ENCODE measurements at places on chromosomes 12 and 14.
A peak's percentile ranks its signal among the peaks of the same experiment; 100 is the strongest.

- DNase-seq, result no peak
Observed at GRCh38 chr14:72164420-72165228, 232.4 kb downstream of the RGS6 start.

DNA sequence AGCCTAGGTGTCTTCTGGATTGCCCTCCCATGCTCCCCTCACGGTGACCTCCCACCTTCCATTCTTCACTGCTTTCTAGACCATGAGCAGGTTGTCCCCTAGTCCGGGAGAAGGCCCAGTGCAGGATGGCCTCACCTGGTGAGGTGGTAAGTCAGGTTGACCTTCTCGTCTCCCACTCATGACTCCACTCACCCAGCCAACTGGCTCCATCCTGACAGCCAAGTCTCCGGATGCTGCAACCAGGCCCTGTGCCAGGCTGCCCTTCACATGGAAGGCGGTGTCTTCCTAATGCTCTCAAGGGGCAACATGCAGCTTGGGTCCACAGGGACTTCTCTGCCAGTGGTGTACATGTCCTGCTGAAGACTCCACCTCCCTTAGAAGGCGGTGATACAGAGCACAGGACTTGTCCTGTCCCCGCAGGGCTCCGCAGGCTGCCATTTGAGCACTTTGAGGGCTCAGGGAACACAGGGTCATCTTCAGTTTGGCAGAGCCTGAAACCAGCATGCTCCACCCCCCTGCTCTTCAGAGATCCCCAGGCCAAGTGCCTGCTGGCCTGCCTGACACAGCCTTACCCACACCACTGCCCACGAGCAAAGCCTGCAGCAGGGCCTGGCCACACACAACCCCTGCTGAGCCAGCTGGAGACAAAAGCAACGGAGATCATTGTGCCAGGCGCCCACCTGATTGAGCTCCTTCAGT is 25.4 kb downstream of the BATF start:
- DNase-seq, result no peak

- DNase-seq, result no peak
Observed at GRCh38 chr14:59130462-59130861, 58.0 kb upstream of the DAAM1 start.

DNA sequence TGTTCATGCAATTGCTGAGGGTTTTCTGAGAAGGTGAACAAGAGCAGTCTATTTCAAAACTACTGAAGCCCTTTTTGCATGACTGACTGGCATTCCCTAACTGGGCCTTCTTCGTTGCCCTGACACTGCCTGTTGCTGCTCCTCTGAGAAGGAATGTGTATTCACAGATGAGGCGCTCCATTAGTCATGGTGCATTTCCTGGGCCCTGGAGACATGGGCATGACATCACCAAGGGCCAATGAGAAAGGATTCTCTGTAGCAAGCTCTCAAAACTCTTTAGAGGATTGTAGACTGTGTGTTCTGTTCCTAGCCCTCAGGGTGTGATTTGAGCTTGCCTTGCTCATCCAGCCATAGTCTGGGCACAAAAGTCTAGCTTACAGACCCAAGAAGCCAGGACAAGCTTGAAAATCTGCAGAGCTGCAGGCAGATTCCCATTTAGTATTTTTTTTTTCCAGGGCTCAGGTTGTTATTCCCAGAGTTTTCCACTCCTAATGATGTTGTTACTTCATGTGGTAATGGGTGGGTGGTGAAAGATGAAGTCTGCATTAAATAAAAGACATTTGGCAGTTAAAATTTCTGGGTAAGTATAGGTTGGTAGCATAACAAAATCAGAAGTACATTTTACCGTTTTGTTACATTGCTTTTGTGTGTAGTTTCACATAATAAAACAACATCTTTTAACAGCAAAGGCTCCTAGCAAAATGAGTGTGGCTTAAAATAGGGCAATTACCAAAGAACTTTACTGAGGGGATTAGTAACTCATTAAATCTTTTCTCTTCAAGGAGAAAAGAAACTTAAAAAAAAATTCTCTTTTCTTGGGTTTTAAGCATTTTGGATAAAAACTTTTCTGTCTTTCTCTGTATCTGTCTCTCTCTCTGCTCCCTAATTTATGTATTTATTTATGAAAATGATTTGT is 318.4 kb downstream of the RAD51B start:
- peak; percentile 12 for DNase-seq

GRCh38 chr12:108788076-108788782 is 56.9 kb upstream of the CORO1C start:
- DNase-seq, result no peak

DNA sequence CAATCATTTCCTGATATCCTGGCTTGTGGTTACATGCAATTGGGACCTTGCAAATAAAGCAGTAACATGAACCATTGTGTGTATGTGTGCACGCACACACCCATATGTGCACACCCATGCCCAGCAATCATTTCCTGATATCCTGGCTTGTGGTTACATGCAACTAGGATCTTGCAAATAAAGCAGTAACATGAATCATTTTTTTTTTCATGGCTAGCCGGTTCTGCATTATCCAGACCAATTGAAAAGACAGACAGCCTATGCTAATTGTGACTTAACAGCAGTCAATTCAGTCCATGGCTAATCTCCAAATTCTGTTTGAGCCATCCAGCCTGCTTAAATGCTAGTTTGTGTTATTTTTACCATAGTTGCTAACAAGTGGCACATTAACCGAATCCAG is 134.3 kb downstream of the TTC7B start:
- no peak for DNase-seq

DNA sequence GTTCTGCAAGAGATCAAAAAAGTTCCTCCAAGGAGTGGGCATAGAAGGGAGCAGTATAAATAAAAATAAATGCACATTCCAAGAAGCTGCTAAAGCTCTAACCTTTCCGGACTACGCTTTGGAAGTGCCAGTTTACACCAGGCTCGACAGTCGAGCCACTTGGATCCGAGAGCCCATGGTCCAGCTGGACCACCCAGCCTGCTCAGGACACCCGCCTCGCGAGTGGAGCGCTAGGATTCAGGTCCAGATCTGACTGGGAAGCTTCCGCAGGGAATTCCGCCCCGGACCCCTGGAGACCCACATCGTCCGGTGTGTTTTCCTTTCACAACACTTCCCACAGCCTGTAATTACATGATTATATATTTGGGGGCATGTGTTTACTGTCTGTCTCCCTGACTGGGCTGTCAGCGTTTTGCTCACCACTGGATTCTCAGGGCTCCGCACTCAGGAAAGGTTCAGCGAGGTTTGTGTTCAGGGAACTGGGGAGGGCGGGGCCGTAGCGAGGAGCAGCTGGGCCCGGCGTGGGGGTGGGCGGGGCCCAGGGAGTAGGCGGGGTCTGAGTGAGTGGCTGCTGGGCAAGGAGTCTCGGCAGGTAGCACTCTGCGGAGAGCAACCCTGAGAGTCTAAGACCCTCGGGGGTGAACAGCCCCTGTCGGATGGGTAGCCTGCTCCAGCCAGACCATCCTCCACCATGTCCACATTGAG is 52.3 kb upstream of the TMEM263 start:
- DNase-seq, result no peak

- DNase-seq, result no peak
Observed at GRCh38 chr12:52438305-52439301, 4.4 kb upstream of the KRT75 start.

GRCh38 chr12:68614105-68614679 is 3.5 kb downstream of the RAP1B start:
- no peak for DNase-seq

DNA sequence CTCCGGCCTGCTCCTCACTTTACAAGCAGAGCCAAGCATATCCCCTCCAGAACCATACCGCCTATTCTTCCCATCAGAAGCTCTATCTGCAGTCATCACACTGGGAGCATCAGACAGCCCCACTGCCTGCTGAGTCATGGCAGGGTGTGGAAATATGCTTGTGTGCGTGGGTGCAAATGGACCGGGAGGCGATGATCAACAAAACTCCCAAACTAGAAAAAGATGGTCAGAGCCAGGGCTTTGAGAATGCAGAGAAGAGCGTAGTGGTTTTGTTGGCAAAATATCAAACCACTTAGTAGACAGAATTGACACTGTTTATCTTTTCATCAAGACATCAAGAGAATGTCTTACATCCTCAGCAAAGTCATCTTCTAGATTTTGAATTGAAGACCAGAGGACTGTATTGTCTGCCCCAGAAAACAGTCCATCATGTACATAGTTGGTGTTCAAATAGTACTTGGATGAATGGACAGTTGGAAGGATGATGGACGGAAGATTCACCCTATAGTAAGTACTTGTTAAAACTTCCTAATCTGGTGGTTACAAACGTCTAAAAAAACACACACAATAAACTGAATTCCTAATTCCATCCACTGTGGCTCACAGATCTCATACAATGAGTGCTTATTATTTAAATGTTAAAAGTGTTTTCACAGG is 54.9 kb downstream of the VWF start:
- peak; percentile 11 for DNase-seq

Data from OCI-M1 (cell line).